ENCODE measurements at places on chromosomes 1 and 21.

DNA sequence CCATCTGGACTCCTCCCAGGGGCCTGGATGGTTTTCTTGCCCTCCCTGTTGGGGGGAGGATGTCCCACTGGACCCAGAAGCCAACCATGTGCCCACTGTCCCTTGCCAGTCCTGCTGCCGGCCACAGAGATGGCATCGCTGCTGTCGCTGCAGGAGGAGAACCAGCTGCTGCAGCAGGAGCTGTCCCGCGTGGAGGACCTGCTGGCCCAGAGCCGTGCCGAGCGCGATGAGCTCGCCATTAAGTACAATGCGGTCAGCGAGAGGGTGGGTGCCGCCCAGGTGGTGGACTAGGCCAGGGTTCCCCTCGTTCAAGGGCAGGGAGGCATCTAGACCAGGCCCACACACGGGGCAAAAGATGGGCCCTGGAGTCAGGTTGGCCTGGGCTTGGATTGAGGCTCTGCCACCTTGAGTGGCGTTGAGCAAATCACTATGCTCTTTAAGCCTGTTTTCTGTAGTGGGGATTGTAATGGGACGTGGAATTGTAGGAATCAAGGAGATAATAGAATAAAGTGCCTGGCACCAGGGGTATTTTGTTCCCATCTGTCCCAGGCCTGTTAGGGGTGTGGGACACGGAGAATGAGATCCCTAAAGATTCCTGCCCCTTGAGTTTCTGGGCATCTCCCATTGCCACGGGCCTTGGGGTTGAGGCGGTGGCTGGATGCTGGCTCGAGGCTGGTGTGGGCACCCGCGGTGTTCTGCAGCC lies 2.6 kb downstream of the CROCC start:
- no peak for DNase-seq

DNA sequence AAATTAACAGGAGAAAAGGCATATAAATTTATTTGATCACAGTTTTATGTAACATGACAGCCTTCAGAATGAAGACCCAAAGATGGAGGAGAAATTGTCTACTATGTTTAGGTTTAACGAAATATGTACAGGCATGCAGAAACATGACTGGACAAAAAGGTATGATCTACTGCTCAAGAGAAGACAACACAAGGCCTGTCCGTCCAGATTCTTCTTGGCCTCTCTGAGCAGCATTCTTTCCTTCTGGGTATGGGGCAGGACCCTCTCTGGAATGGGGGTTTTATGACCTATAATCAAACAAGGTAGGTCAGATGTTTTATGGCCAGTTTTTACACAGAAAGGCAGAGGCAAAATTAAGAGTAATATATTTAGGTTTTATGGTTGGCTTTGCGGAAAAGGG lies 13.5 kb upstream of the SYNJ1 start:
- DNase-seq, result no peak

DNA sequence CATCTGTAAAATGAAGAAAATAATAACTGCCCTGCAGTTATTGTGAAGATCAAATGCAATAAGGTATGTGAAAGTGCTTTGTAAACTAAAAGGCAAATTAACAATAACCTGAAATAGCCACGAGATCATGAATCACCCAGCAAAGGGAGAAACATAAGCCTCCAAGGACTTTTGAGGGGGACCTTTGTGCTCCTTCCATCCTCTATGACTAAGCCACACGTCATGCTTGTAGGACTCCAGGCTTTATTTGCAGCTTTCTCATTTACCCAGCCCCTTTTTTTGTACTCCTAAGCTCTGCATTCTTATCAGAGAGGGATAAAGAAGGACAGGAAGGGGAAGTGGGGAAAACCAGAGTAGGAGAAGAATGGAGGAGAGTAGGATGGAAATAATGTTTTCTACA lies 115.1 kb downstream of the PROX1 start:
- DNase-seq, result no peak

- peak; percentile 9 for DNase-seq
Observed at GRCh38 chr1:150221552-150221951, 14.4 kb downstream of the ANP32E start.

DNA sequence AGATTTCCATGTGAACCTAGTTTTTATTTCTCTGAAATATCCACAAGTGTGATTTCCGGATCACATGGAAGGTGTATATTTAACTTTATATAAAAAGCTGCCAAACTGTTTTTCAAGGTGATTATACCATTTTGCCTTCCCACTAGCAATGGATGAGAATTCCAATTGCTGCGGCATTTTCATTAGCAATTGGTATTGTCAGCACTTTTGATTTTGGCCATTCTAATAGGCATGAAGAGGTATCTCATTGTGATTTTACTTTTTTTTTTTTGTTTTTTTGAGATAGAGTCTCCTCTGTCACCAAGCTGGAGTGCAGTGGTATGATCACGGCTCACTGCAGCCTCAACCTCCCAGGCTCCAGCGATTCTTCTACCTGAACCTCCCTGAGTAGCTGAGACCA lies 5.0 kb upstream of the CYB5R1 start:
- DNase-seq, result no peak
